ENCODE measurements at places on chromosomes 16 and 17.

DNA sequence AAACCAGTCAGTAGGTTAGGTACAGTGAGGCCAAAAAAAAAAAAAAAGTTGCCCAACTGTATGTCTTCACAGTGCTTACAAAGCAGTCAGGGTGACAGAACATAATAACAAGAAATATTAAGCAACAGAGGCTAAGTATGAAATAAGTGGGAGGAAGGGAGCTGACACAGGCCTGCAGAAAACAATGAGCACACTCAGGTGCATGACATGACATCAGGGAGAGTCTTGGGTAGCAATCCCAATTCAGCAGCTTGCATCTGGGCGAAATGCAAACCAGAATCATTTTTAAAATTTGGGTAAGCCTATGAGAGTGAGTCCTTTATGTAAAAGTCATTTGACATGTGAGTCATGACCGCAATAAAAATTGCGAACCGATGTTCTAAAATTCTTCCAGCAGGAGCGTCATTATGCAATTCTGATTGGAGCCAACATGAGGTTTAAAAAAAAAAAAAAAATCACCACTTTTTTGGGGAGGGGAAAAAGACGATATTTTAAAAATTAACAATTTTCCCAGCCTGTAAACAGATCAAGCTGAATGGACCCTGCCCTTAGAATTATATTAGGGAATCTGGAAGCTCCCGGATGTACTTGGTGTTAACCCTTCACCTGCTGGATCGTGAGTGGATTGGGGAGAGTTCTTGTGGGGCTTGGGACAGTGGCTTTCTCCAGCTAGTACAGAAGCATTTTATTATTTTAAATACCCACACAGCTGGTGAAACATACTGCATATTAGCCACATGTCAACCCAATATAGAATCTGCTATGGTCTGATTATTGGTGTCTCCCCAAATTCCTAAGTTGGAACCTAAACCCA lies 127.9 kb downstream of the NPIPB5 start:
- no peak for DNase-seq

DNA sequence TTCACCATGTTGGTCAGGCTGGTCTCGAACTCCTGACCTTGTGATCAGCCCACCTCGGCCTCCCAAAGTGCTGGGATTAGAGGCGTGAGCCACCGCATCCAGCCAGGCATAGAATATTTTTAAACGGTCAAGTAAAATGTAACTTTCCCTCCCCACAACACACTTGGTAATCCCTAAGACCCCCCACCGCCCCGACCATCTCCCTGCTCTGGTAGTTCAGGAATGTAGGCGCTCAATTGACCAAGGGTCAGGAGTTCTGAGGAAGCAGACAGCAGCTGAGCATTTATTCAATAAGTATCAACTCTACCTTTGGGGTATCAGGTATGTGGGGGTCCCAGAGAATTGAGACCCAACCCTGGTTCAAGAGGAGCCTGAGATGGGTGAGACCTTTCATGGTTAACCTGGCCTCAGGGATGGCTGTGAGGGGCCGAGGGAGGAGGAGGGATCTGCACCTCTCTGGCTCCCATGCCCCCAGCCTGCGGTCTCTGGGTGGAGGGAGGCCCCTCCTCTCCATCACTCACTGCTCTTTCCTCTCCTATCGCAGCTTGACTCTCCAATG lies 48.4 kb upstream of the TOB1 start:
- DNase-seq = no peak

GRCh38 chr17:60579551-60579950 lies 20.4 kb upstream of the PPM1D start:
- DNase-seq = no peak

GRCh38 chr17:65759532-65759931 lies 198.1 kb upstream of the AXIN2 start:
- DNase-seq = no peak

DNA sequence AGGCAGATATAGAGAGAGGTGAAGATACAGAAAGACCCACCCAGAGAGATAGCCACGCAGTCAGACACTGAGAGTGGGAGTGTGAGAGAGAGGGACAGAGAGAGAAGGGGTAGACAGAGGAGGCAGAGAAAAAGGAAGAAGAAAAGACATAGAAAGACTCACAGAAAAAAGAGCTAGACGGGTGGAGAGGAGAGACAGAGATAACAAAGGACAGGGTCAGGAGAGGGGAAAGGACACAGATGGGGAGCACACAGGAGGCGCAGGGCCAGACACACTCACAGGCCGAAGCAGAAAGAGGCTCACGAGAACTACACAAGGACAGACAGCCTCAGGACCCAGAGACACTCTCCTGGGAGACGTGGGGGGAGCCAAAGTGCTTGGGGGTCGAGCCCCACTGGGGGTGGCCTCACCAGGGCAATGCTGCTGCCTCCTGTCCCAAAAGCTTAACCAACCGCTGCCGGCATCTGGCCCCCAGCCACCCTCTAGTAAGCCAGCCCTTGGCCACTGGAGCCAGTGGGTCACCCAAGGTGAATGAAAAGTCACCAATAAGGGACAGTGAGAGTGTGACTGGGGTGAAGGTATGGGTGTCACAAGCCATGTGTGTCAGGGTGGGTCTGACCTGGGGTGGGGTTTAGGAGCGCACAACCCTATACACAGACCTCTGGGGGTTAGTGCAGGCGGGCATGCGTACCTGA lies 3.8 kb downstream of the ZNF385C start:
- DNase-seq = no peak

- no peak for DNase-seq
Measured at GRCh38 chr16:79838496-79839259, 238.1 kb upstream of the MAF start.

DNA sequence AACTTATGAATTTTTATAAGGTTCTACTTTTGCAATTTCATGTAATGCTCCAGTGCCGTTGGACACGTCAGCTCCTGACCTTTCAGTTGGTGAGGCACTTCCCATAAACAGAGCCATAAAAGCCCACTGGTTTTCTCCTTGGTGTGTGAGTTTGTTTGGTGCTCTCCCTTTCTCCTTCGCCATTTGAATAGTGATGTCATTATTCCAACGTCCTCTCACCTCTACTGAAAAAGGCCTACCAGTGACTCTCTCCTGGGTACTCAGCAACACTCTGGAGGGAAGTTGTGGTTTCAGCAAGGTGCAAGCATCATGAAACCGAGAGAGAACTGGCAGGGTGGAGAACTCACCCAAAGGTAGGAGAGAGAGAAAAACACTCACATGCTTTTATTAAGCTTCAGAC lies 29.6 kb upstream of the HNF1B start:
- DNase-seq = no peak

DNA sequence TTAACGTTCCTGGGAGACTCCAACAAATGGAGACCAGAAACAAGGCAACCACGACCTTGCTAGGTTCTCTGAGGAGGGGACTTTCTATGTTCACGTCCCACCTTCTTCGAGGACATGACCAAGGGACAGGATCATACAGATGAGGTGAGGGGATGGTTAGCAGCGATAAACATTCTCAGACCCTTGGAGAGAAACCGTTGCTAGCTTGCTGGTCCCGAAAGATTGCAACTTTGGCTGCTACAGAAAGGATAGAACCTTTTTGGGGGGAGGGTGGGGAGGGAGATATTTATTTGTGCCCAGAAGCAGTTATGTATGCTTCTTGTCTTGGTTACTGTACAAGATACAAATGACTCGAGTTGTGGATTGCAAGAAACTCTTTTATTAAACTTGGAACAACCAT lies 35.3 kb upstream of the KCNJ2 start:
- DNase-seq = no peak

GRCh38 chr17:80871341-80871740 lies 120.3 kb upstream of the CHMP6 start:
- DNase-seq = no peak

DNA sequence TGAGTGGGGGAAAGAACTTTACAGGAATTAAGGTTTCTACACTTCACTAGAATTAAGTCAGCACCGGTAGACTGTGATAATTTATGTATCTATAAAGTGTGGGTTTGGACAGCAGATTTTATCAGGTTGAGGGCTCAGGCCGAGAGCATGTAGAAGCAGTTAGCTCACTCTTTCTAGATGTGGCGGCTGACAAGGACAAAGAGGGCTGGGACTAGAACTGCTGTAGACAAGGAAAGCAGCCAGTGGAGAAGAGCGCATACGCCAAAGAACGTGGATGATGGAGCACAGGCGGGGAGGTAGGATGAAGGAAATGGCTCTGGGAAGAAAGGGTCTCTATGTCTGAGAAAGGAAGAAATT lies 504 bp upstream of the GOSR1 start:
- no peak for DNase-seq

DNA sequence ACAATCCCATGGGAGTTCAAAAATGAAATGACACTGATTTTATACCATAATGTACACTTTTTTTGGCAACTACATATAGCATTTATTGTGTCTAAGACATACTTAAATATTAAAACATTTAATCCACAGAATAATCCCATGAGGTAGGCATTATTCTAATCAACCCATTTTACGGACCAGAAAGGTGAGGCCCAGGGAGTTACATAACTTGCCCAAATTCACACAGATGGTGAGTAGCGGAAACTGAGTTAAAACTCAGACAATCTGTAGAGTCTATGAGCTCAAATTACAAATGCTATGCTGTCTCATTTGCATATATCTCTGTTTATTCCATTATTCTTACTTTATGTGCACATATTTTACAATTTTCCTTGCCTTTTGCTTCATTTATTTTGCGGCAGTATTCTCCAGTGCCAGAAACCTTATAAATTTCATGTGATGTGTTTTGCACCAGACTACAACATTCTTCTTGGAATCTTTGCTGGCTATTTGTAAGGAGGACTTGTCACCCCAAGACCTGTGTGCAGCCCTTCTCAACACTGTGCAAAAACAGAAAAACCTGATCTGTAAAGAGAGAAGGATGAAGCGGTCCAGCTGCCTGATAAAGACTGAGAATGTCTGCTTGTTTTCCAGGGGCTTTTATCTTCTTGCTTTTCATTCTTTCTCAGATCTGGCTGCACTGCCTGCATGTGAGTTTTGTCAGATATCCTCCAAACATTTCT lies 2.3 kb upstream of the ABCA9 start:
- DNase-seq = no peak

- DNase-seq = peak; percentile 0
Measured at GRCh38 chr17:35286120-35286781, 43.4 kb downstream of the SLFN5 start.

GRCh38 chr16:24701521-24701951 lies 27.9 kb upstream of the TNRC6A start:
- DNase-seq = no peak

DNA sequence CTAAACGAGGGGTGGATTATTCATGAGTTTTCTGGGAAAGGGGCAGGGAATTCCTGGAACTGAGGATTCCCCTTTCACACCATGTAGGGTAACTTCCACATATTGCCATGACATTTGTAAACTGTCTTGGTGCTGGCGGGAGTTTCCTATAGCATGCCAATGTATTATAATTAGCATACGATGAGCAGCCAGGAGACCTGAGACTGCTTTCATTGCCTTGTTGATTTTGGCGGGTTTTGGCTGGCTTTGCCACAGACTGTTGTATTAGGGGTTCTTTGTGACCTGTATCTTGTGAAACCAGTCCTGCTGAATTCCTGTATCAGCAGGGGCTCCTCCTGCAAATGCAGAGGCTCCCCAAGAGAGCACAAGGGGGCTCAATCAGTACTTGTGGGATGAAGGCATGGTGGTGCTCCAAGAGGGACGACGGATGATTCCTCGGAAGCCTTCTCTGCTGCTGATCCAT lies 104.4 kb upstream of the CACNG5 start:
- no peak for DNase-seq

DNA sequence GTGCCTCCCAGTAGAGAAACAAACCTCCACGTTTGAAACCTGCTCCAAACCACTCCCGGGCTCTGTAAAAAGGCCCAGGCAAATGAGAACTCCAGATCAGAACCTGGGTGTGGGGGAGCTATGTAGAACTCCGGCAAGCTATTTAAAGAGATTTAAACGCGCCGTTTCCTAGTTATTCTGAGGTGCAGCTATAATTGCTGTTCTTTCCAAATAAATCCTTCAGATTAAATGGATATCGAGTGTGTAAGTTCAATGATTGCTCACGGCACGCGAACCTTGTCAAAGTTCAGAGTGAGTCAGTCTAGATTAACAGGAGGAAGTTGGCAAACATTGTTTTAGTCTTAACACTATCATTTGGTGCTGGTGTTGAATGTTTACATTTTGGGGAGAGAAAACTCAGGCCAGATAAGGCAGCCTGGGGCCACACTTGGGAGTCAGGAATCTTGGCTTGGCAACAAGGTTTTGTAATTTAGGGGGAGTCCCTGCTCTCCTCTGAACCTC lies 92.9 kb upstream of the SALL1 start:
- DNase-seq = no peak

- DNase-seq = no peak
Measured at GRCh38 chr16:21994856-21995465, 6.0 kb downstream of the PDZD9 start.

DNA sequence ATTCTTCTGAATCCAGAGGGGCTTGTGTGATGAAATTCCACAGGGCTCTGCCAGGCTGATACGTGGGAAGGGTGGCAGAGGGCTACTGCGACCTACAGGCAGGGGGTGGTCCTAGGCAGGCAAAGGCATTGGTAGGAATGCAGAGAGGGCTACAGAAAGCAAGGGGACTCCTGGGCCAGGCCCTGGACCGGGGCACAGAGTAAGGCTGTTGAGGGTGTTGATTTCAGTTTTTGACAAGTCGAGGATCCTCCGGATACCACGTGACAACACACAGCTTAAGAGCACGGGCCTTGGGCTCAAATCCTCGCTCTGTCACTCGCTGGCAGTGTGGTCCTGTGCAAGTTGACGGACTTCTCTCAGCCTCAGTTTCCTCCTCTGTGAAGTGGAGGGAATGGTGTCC lies 19.1 kb upstream of the DOC2B start:
- DNase-seq = no peak

DNA sequence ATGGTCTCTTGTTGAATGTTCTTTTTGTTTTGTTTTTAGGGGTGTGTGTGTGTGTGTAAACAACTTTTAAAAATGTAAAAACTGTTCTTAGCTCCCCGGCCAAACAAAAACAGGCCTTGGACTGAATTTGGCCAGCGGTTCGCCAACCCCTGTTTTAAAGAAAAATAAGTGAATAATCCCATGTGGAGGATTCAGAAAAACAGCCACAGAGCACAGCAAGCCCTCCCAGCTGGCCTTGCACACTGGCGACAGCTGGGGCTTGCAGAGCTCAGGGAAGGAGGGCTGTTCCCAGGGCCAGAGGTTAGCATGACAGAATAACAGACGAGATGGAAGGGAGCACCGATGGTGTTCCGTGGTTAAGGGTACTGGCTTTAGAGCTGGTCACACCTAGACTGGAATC lies 39.0 kb downstream of the EMP2 start:
- no peak for DNase-seq

GRCh38 chr16:89422527-89422904 lies 67.8 kb downstream of the ANKRD11 start:
- no peak for DNase-seq

GRCh38 chr17:73010414-73010813 lies 82.1 kb downstream of the SLC39A11 start:
- no peak for DNase-seq

DNA sequence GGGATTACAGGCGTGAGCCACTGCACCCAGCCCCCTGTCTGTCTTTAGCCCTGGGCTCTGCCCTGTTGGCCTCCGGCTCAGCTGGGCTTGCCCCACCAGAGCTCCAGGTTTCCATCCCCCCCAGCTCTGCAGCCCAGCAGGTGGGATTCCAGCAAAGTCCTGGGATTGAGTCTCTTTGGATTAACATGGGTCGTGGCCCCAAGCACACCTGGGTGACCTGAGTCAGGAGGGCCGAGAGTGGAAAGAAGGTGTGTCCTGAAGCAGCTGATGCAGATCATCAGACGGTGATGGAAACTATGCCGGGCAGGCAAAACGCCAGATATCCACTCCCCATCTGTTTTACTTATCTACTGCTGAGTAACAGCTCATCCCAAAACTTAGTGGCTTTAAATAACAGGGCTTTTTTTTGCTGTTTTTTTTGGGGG lies 72.5 kb downstream of the KNOP1 start:
- no peak for DNase-seq

GRCh38 chr17:12290207-12290606 lies 269.5 kb downstream of the MAP2K4 start:
- no peak for DNase-seq
